ENCODE measurements at places on chromosomes 5 and 9.

- no peak for DNase-seq
These were observed 101.4 kb downstream of the LPAR1 start for GRCh38 chr9:110936719-110937452.

- DNase-seq = no peak
These were observed 199.9 kb upstream of the PIK3R1 start for GRCh38 chr5:68015381-68016302.

GRCh38 chr9:92970467-92970923 lies 23.2 kb downstream of the FGD3 start:
- DNase-seq = no peak

- DNase-seq = no peak
These were observed 1333.9 kb upstream of the DMAC1 start for GRCh38 chr9:9133526-9133925.

GRCh38 chr5:14016549-14016948 lies 72.1 kb upstream of the DNAH5 start:
- DNase-seq = no peak

- no peak for DNase-seq
These were observed 4.6 kb downstream of the EPB41L4B start for GRCh38 chr9:109316207-109316640.

DNA sequence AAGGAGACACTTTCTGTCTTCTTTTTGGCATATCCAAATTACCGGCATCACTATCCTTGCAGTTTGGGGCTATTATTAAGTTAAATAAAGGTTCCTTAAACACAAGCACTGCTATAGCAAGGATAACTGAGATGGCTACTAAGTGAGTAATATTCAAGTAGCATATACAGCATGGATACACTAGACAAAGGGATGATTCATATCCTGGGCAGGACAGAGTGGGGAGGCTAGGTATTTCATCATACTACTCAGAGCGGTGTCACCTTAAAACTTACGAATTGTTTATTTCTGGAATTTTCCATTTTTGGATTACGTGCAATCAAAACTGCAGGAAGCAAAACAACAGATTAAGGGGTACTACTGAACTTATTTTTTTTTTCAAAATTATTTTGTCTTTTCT lies 54.1 kb downstream of the FER start:
- no peak for DNase-seq

GRCh38 chr5:90886381-90886780 lies 327.8 kb downstream of the ADGRV1 start:
- no peak for DNase-seq
